Stimulated activated memory B cell treated with anti-CD40 and anti-IgM and Interleukin-4, amounts not matched to agents 10 μg/mL and 1 μg/mL and 100 μg/mL, for 72 hours (primary cell): ENCODE measurements at places on chromosomes 5 and 9.

- ATAC-seq: no peak
These were observed 234.1 kb downstream of the FBXL7 start for GRCh38 chr5:15734058-15734457.

- no peak for ATAC-seq
These were observed 40.3 kb downstream of the SLC24A2 start for GRCh38 chr9:19748278-19749126.

DNA sequence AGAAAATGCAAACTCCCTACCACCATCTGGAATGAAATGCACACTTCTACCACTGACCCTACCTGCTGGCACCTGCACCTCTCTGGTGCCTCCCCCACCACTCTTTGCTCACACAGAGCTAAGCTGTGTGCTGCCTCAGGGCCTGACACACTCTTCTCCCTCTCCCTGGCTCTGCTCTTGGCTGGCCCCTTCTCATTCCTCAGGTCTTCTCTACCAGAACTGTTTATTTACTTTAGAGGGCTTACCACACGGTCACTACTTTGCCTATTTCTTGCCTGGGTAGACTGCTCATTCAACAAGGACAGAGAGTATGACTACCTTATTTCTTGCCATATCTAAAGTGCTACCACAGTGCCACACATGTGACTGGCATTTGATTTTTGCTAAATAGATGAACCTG is 3.3 kb downstream of the REEP5 start:
- no peak for ATAC-seq

GRCh38 chr9:37251452-37251851 is 131.1 kb downstream of the ZCCHC7 start:
- ATAC-seq: peak; percentile 71

- ATAC-seq: no peak
These were observed 44.4 kb upstream of the DAB2 start for GRCh38 chr5:39469176-39469575.

GRCh38 chr5:170470808-170471404 is 32.9 kb upstream of the KCNIP1 start:
- no peak for ATAC-seq

DNA sequence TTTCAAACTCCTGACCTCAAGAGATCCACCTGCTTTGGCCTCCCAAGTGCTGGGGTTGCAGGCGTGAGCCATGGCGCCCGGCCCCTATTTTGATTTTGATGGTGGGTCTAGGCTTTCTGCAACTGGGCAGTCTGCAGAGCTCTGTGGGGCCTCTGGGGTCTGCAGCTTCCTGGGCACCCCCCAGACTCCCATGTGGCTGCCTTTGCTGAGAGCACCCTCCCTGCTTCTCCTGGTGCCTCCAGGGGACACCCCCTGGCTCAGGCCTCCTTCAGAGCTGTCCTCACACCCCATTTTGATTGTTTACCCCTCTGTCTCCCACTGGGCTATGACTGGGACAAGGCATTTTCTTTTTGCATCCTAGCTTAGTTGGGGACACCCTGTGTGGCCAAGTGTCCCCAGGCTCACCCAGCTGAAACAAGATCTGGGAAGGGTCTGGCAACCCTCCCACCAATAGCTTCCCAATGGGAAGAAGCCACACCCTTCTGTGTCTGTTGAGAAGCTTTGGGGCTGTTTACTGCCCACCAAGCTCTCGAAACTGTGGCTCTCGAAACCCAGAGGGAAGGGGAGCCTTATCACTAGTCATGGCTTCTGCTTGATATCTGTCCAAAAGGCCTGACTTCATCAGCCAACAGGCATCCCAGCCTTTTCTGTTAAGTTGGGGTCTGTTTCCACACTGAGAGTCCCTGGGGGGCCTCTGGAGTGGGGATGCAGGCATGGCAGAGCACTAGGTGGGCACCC is 204.4 kb upstream of the IER5L start:
- ATAC-seq: no peak

- ATAC-seq: no peak
These were observed 218.3 kb upstream of the ZNF462 start for GRCh38 chr9:106644661-106645060.

DNA sequence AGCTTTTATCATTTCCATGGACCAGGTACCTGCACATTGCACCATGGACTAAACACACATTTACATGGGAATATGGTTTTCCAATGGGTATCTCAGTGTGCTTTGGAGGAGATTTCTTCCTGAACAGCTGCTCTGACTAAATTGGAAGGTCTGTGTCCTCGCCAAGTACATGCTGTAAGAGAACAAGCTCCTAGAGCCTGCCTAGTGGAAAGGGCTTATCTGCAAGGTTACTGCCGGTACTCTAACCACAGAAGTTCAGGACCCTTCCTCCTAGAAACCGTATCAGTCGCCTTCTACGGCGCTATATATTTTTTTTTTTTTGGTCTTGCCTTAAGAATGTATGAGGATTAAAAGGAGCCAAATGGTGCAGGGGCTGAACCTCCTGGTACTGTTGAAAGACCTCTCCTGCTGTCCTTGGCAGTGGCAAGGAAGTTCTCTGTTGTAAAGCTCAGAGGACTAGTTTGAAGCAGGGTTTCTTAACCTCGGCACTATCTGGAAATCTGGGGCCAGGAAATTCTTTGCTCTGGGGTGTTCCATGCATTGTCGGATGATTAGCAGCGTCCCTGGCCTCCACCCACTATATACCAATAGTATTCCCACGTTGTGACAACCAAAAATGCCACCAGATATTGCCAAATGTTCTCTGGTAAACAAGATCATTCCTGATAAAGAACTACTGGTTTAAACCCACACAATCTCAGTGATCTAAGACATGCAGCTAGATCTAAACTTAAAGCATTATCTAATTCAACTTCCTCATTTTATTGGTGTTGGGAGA is 107.4 kb downstream of the FBXO38 start:
- ATAC-seq: no peak

GRCh38 chr9:98989036-98990000 is 45.6 kb downstream of the COL15A1 start:
- ATAC-seq: peak; percentile 4

- no peak for ATAC-seq
These were observed 269.5 kb downstream of the ARHGEF28 start for GRCh38 chr5:73895471-73895870.

- no peak for ATAC-seq
These were observed 35.7 kb upstream of the LHX2 start for GRCh38 chr9:123975871-123976270.

DNA sequence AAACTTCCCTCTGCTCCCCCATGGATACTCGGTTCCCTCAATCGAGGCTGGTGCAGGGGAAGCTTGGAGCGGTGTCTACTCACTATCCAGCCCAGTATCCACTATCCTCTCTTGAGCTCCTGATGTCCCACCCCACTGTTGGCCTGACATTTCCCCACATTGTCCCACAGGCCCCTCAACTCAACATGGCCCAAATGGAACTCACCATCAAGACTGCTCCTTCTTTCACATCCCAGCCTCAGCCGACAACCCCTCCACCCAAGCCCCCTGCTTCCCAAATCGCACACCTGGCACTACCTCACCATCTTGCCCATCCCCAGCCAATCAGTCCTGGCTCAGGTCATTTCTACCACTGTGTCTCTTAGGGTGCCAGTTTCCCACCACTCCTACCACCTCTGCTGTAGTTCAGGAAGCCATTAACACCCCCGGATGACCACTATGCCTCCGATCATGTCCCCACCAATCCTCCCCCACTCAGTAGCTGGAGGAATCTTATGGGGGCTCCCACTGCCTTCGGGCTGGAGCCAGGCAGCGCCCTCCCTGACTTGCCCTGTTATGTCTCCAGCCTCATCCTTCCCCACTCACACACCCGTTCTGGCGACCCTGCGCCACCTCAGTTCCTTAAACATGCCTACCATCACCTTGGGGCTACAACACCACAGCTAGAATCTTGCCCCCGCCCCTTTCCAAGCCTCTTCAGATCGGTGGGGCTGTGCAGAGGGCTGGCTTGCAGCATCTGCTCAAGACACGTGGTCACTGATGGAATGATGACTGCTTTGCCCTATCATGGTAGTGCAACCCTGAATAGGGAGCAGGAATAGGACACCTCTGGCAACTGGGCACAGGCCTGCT is 273.6 kb downstream of the FSTL4 start:
- ATAC-seq: no peak

GRCh38 chr5:143573568-143574170 is 170.2 kb upstream of the NR3C1 start:
- peak; percentile 56 for ATAC-seq

GRCh38 chr9:38047301-38048251 is 21.5 kb downstream of the SHB start:
- no peak for ATAC-seq

GRCh38 chr5:139669662-139670368 is 21.7 kb downstream of the CXXC5 start:
- ATAC-seq: peak; percentile 70

DNA sequence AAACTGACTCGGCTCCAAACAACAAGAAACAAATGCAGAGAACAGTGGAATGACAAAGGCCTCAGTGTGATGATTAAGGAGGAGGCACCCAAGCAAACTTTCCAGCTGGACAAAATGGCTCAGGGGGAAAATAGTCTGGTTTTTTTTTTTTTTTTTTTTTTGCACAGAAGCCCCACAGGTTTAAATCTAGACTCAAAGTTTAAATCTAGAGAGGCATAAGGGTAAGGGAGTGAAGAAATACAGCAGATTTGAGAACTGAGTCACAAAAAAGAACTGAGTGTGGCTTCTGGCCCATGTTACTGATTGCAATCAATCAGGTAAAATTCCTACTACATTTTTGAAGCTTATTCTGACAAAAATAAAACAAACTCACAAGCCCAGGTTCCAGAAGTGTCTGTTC is 12.3 kb downstream of the BOD1 start:
- ATAC-seq: no peak

GRCh38 chr9:129349665-129349947 is 171.5 kb upstream of the IER5L start:
- no peak for ATAC-seq

DNA sequence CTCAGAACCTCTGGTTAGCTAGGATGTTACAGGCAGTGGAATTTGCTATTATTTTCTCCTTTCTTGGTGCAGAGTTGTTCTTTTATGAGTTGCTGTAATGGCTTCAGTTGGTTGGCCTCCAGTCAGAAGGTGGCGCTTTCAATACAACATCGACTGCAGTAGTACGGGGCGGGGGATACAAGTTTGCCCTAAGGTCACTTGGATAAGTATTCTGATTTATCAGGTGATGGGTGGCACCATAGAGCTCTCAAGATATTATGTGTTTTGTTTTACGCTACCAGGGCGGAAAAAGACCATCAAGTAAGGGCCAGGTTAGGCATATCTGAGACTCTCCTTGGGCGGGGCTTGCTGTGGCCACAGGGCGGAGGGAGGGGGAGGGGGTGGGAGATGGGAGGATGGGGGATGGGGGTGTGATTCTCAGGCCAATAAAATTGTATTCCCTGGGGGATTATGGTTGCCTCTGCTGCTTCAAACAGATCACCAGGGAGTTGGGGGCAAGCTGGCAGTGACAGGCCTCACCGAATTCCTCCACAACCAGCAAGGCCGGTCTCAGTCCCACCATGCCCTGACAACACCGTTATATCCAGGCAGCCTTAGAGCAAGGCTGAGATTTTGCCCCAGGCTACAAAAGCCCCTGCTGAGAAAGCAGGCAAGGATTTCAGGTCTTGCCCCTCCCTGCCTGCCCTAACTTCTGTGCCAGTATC is 15.9 kb upstream of the RNF38 start:
- ATAC-seq: no peak

DNA sequence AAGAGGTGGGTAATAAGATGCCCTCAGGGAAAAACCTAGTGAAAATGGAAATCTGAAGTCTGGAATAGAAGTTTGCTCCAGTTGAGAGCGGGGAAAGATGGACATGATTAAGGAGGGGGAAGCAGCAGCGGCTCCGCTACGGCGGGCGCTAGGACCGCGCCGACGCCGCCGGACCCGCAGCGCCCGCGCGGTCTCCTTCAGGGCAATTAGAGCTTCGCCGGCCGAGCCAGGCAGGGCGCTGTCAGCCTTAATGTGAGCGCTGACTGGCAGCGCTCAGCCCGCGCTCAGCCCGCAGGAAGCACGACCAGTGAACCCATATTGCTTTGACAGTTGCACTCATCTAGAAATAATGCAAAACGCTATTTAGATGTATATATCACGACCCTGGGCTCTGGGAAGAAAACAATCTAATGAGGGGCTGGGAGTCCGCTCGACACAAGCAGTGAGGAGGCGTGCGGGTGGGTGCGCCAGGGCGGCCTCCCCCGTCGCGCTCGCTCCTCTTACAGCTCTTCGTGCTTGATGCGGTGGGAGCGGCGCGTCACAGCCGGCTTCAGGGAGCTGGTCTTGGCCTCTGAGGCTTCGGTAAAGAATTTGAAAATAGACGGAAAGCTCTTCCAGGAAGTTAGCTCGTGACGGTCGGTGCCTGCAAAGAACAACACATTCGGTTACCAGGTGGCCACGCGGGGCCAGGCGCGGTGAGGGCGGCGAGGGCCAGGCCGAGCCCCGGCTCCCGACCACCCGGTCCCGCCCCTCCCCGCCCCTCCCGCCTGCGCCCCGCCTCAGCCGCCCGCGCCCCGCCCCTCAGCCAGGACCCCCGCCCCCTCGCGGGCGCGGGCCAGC is 37.7 kb downstream of the NR2F1 start:
- peak; percentile 95 for ATAC-seq

GRCh38 chr5:67896311-67896929 is 319.1 kb upstream of the PIK3R1 start:
- ATAC-seq: peak; percentile 64

- no peak for ATAC-seq
These were observed 1.1 kb upstream of the ANXA2R start for GRCh38 chr5:43041110-43041668.

GRCh38 chr5:112708103-112708622 is 29.5 kb upstream of the APC start:
- ATAC-seq: no peak

GRCh38 chr5:158471535-158471924 is 612.6 kb upstream of the CLINT1 start:
- no peak for ATAC-seq
